ENCODE measurements at places on chromosomes 2 and 18.
A peak's percentile ranks its signal among the peaks of the same experiment; 100 is the strongest.

DNA sequence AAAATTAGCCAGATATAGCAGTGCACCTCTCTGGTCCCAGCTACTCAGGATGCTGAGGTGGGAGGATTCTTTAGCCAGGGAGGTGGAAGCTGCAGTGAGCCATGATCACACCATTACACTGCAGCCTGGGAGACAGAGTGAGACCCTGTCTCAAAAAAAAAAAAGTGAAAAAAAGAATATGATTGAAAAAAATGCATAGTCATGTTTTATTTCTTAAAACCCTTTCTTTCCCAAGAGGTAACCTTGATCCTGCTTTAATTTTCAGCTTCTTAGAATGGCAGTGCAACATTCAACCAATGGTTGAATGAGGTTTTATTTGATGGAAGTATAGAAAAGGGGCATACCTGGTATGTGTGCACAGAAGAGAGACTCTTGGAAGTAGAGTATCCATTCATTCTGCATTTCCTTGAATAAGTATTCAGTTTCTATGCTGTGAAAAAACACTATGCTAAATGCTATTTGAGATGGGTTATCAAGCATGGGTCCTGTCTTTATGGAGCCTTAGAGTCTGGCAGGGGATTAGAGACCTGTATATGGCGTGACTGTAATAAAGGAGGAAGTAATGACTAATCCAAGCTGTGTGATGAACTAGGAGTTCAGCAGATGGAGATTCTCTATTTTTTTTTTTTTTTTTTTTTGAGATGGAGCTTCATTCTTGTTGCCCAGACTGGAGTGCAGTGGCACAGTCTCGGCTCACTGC lies 146.3 kb downstream of the WDSUB1 start:
- no peak for DNase-seq

- DNase-seq = peak; percentile 37
Measured at GRCh38 chr2:88016960-88017779, 823 bp upstream of the RNU2-63P start.

- DNase-seq = no peak
Measured at GRCh38 chr2:56334622-56335021, 150.8 kb downstream of the CCDC85A start.

DNA sequence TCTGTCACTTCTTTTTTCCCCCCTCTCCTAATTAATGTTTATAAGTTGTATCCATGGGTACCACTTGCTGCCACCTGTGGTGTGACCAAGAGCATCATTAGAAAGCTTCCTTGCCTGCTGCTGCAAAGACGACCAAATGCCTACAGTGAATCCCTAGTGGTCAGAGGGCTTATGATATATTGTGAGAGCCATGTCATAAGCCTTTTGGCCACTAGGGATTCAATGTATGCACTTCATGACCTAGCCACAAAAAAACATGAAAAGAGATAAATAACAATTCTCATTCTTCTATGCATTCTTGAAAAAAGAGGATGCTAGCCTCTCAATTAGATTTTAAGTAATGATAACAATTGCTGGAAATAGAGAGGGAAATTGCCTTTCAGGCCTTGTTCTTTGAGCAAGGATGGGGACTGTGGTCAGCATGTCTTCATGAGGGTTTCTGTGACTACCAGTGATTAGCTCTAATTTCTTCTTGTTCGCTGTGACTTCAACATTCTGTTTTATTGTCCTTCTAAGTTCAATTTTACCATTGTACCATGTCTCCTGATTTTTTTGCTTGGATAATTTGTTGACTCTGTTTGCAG lies 435.3 kb downstream of the TGIF1 start:
- no peak for DNase-seq

DNA sequence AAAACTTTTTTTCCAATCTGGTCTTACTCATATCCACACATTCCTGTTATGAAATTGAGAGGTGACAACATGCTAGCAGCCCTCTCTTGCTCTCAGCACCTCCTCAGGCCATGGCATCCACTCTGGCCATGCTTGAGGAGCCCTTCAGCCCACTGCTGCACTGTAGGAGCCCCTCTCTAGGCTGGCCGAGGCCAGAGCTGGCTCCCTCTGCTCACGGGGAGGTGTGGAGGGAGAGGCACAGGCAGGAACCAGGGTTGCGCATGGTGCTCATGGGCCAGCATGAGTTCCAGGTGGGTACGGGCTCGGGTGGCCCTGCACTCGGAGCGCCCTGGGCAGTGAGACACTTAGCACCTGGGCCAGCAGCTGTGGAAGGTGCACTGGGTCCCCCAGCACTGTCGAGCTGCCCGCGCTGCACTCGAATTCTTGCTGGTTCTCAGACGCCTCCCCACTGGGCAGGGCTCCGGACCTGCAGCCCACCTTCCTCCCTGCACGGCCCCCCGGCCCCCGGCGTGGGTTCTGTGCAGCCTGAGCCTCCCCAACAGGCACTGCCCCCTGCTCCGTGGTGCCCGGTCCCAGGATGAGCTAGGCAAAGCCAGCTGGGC lies 1669.6 kb upstream of the CELF4 start:
- DNase-seq = no peak

DNA sequence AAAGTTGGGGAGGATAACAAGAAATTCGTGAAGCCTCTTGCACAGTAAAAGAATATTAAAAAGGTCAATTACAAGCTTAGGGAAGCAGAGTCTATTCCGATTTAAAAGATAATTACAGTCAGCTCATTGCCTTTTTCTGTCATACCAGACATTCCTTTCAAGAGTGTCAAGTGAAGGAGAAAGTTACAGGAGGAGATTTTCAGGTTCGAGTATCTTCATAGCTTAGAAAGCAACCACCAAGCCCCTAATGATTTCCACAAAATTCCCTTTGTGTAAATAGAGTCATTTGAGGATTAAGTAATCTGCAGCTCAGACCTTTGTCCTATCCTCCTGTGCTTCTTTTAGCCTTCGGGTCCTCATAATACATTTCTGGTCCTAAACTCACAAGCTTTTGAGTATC lies 414.9 kb downstream of the CDH2 start:
- DNase-seq = no peak

- no peak for DNase-seq
Measured at GRCh38 chr18:32093523-32093922, 1.8 kb downstream of the RNF138 start.

- DNase-seq = no peak
Measured at GRCh38 chr2:3170792-3171455, 206.7 kb downstream of the EIPR1 start.

- no peak for DNase-seq
Measured at GRCh38 chr2:53353135-53354114, 414.2 kb upstream of the CHAC2 start.

All from activated CD8-positive, alpha-beta memory T cell treated with anti-CD3 and anti-CD28 coated beads for 4 hours (primary cell).